ENCODE measurements at places on chromosomes 7 and 10.

DNA sequence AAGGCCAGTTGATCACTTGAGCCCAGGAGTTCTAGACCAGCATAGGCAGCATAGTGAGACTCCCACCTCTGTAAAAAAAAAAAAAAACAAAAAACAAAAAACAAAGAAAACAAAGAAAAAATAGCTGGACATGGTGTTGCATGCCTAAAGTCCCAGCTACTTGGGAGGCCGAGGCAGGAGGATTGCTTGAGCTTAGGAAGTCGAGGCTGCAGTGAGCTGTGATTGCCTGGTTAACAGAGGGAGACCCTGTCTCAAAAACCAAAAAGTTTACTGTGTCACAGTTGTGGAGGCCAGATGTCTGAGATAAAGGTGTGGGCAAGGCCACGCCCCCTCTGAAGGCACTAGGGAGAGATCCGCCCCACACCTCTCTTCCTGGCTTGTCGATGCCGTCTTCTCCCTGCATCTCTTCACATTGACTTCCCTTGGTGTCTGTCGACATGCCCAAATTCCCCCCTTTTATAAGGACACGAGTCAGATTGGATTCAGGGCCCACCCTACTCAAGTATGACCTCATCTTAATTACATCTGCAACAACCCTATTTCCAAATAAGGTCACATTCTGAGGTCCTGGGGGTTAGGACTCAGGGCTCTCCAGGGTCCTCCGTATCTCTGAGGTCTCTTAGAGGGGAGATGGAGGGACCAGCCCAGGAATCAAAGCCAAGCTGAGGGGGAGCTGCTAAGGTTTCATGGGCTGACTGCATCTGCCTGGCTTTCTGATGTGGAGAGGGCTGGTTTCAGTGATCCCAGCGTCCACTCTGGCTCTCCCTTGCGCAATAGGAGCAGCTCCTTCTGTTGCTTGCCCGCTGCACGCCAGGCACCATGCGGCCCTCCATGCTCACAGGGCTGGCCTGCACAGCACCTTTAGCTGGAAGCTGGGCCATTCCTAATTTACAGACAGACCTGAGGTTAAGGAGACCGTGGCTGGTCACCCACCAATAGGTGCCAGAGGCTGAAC lies 23.1 kb downstream of the AGAP3 start:
- no peak for DNase-seq

- DNase-seq: no peak
Observed at GRCh38 chr7:25716421-25716820, 435.6 kb upstream of the NFE2L3 start.

GRCh38 chr7:87036985-87037384 lies 22.5 kb downstream of the ELAPOR2 start:
- no peak for DNase-seq

- DNase-seq: no peak
Observed at GRCh38 chr10:71391701-71392100, 5.0 kb upstream of the CDH23 start.

- DNase-seq: no peak
Observed at GRCh38 chr7:86848226-86848625, 204.5 kb downstream of the GRM3 start.

DNA sequence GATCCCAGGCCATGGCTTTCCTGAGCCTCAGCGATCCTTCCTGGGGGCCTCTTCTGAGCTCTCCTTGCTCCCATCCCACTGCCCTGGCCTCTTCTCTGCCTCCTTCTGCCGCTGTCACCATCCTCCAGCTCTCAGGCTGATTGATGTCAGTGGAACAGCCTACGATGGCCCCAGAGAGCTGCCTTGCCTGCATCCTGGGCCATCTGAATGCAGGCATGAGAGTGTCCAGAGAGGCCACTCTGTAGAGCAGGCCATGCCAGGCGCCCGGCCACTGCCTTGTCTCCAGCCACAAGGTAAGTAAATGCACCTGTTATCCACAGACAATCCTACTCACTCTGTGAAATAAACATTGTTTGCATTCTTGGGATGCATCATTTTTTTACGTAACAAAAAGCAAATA lies 171.4 kb upstream of the PPP2R2D start:
- no peak for DNase-seq

DNA sequence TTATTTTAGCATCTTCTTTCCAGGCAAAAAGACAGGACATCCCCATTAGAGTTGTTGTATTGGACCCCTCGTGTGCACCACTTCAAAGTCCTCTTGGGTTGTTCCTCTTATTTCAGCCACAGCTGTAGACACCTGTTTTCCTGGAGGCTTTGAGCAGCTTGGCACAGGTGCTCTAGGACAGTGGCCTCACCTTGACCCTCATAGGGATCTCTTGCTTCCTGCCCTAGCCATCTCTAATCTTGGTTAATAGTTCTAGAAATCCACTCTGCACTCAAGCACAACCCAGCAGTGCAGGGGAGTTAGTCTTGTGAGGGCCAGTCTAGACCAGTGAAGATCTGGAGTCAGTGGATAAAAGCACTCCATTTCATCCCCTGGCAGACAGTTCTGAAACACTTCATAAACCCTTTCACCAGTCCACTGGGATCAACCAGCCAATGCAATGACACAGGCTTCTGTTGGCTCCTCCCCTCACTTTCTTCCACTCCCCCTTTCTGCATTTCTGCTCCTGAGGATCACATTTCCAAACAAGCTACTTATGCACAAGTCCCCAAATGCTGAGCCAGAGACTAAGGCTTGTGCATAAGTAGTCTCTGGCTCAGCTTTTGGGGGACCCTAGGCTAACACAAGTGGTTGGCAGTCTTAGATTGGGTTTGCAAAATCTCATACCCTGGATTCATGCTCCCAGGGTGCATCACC lies 131.5 kb upstream of the LAMB4 start:
- no peak for DNase-seq

DNA sequence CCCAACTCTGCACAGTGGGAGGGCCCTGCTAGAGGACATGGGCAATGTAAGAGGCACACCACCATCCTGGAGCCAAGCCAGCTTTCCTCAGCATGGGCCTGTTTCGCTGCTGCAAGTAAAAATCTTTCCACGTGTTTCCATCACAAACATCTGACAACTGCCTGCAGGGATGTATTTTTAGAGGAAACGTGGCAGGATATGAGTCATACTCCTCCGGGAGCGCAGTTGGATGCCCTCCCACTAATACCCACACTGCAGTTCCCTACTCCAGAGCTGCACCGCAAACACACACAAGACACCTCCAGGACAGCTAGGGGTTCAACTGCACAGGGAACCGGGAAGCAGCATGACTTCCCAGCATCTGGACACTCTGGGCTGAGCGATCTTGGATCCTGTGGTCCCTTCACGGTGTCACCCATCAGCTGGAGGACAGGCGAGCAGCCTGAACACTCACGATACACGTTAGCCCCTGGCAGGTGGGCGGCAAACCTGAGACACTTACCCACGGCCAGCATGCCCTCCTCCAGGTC lies 26.1 kb downstream of the PLAC9 start:
- DNase-seq: no peak

DNA sequence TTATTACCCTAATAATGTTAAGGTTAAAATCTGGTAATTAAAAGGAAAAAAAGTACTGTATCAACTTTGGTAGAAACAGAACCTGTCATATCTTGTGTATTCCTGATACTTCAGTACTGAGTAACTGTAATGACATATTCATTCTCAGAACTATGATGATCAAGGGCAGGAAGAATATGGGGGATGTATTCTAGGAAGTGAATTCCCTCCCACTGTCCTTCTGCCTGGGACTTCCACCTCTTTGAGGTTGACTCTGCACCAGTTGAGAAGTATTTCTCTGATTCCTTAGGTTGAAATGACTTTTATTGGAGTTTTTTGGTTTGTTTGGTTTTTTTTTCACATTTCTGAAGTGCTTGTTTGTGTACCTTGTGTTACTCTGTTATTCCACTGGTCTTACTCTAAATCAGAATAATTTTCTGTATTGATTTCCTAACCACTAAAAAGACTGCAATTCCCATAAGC lies 36.9 kb downstream of the WASL start:
- DNase-seq: no peak

GRCh38 chr10:74383642-74384041 lies 232.6 kb downstream of the ADK start:
- no peak for DNase-seq

GRCh38 chr7:114087653-114088469 lies 169.1 kb upstream of the PPP1R3A start:
- DNase-seq: no peak

DNA sequence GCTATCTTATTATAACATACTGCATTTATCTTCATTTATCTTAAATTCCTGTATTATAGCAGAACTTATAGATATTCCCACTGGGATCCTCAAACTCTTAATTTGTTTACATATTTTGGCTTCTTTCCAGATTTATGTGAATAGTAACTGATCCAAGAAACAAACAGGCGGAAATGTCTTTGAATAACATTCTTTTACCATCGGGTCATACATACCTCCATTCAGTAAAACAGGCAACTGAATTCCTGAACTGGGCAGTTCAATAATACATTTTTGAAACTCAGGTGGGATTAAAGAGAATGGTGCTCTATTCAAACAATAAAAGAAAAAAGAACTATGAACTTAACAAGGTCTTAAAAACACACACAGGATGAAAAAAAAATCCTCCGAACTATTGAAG lies 337.4 kb downstream of the CRPPA start:
- DNase-seq: no peak

DNA sequence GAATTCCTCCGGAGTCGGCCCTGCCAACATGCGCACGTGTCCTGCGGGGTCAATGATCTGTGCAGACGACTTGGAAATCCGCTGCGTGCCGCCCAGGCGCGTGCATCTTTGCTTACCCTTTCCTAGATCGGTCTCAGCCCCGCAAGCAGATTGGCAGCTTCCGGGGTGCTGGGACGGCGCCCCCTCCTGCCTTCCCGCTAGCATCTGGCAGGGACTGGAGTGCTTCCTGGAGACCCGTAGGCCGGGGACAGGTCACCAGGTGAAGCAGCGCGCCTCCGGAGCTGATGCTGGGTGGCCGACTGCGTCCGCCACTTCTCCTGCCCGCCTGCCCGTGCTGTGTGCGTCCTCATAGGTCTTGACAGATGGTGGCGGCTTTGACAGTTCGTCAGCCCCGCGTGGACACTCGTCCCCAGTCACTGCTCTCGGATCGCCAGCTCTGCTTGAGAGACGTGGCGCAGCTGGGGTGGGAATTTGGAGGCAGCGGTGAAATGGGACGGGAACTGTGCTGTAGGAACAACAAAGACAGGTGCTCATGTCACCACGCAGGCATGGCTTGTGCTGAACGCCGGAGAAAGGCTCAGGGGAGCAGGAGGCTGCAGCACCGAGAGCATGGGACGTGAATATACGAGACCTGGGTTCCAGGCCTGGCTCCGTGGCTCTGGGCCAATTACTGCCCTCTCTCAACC lies 21.9 kb upstream of the KCNK18 start:
- no peak for DNase-seq

- no peak for DNase-seq
Observed at GRCh38 chr7:30142710-30143109, 7.9 kb downstream of the MTURN start.

DNA sequence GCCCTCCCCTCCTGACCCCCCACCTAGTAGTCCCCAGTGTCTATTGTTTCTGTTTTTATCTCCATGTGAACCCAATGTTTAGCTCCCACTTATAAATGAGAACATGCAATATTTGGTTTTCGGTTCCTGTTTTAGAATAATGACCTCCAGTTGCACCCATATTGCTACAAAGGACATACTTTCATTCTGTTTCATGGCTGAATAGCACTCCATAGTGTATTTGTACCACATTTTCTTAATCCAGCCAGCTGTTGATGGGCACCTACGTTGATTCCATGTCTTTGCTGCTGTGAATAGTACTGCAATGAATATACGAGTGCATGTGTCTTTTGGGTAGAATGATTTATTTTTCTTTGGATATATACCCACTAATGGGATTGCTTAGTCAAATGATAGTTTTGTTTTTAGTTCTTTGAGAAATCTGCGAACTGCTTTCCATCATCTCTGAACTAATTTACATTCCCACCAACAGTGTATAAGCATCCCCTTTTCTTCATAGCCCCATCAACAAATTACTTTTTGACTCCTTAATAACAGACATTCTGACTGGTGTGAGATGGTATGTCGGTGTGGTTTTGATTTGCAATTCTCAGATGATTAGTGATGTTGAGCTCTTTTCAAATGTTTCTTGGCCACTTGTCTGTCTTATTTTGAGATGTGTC lies 128.4 kb upstream of the PHYHIPL start:
- no peak for DNase-seq

GRCh38 chr10:9613338-9614075 lies 1404.2 kb upstream of the CELF2 start:
- no peak for DNase-seq

DNA sequence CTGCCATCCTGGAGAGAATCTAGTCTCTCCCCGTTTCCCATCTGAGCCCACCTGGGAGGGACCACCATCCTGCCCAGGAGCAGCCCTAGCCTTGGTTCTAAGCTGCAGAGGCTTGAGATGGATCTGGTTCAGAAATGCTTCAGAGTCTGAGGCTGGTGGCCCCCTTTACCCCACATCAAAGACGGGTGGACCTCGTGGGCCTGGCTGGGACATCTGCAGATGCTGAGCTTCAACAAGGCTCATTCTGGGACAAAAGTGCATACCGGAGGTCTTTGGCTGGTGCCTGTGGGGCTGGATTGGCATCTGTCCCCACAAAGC lies 4.9 kb upstream of the IRF5 start:
- DNase-seq: no peak

DNA sequence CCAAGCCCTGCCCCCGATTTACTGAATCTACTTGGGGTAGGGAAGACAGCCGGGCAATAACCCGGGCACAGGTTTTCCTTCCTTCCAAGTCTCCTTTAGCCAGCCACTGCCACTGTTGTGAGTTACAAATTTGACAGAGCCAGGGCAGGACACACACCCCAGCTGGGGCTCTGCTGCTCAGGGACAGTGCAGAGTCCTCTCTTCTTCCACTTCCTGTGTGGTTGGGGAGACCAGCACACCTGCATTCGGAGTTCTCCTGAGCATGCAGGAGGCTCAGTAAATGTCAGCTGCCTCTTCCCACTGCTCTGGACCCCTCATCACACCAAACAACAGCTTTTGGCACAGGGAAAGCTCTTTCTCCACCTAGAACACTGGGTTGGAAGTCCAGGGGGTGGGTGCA lies 21.3 kb downstream of the CHST15 start:
- no peak for DNase-seq

DNA sequence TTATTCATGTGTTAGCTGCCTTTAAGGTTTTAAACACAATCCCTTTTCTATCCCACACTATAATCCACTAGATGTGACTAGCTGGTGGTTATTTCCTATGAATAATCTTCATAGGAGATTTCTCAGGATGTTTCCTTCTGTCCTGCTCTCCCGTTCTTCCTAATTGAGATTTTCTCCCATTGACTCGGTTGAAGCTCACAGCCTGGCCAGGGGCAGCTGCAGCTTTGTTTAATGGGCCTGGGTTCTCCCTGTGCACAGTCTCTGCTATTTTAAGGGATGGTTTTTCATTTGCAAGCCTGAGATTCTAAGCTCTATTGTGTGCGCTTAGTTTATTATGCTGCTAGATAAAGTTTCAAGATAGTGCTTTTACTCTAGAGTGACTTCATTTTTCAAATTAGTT lies 283.4 kb upstream of the AOAH start:
- DNase-seq: no peak

DNA sequence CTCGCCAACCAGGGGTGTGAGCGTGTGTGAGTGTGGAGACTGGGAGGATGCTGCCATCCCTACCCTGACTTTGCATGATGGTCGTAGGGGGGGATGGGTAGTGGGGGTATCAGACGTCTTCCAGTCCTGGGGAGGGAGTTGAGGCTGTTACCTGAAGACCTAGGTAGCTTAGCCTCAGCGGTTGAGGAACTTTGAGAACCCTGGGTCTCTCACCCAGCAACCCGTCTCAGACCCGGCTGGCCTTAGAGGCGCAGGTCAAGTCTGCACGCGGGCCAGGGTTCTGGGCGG lies 2.7 kb downstream of the SLC4A2 start:
- DNase-seq: no peak
